Bronchial epithelial cell (primary cell): ENCODE measurements at places on chromosomes 1 and 21. TPM values are rescaled to one million over a fixed set of nuclear protein-coding genes. Genes with fewer than 3 reads are reported as not detected.

The C4BPB gene
- total RNA-seq: not detected in 2 replicates

- DNase-seq: no peak
Observed at GRCh38 chr1:3761296-3762010, 9.2 kb downstream of the CCDC27 start.

The BCL2L15 gene
- under 0.01 and 1.0 TPM in 2 replicates for total RNA-seq

GRCh38 chr1:51750729-51751128 lies 127.8 kb downstream of the NRDC start:
- DNase-seq: peak; percentile 79

The NBPF4 gene
- total RNA-seq: not detected in 2 replicates

GRCh38 chr1:206744683-206745082 lies 25.9 kb upstream of the IL19 start:
- DNase-seq: no peak

GRCh38 chr1:154178911-154179811 lies 12.7 kb downstream of the TPM3 start:
- no peak for DNase-seq

- no peak for DNase-seq
Observed at GRCh38 chr1:244836135-244836521, 670 bp downstream of the COX20 start.

- no peak for DNase-seq
Observed at GRCh38 chr1:227793079-227793947, 22.2 kb upstream of the PRSS38 start.

The PLPPR4 gene
- total RNA-seq: not detected in 2 replicates

- no peak for DNase-seq
Observed at GRCh38 chr1:153488731-153489130, 28.3 kb upstream of the S100A7 start.

DNA sequence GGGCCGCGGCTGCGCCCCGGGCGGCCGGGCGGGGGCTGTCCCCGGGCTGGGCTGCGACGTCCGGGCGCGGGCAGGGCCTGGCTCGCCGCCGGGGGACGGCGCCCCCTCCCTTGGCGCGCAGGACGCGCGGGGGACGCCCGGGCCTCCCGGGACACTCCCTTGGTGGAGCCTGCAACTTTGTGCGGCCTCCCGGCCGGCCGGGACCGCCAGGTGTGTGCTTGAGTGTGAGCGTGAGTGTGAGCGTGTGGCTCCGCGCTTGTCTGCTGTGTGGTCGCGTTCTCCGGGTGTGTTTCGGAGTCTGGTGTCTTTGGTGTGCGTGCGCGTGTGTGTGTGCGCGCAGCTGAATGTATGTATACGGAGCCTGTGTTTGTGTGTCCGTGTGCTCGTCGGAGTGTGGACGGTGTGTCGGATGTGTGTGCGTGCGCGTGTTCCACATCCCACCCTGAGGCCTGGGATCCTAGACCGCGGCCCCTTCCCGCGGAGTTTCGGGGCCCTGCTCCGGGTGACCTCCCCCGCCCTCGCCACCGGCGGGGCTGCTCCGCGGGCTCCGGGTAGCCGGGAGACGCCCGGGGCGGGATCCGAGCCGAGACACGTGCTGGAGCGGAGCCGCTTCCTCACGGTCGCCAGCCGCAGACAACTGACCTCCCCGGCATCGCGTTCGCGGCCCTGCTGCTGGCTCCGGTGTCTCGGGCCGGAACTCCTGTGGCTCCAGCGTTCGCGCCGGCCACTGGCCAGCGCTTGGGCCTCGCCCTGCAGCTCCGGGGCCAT lies 1.7 kb downstream of the PTPRU start:
- DNase-seq: peak; percentile 16

The KIF17 gene
- total RNA-seq: 1.0 and 3.2 TPM in 2 replicates

The KRTAP19-3 gene
- not detected in 2 replicates for total RNA-seq
